ENCODE measurements at places on chromosomes 11 and 22.

DNA sequence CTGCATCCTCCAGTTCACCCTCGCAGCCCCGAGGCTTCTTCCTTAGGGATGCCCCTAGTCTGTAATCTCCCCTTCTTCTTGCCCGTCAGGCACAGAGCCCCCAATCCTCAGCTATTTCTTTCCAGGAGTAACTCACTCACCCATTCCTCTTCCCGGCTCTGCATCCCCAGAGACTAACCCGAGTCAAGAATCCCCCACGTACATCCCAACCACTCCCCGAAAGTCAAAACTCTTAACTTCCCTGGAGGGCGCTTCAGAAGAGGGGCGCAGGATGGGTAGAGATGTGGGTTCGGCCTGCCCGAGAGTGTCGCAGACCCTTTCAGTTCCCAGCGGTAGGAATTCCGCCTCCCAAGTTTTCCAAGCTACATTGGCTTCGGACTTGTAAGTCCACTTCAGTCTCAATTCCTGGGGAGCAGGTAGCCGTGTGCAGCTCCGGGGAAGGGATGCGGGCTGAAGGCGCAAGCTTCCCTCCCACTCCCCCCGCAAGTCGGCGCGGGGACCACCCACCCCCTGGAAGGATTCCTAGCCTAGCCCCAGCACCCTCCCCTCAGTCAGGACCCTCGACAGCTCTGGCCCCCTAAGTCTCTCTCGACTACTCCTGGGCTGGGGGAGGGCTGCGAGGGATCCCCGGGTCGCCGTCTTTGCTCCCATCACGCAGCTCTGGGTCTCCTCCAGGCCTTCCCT, 871 bp downstream of the BDNF start:
- no peak for DNase-seq

DNA sequence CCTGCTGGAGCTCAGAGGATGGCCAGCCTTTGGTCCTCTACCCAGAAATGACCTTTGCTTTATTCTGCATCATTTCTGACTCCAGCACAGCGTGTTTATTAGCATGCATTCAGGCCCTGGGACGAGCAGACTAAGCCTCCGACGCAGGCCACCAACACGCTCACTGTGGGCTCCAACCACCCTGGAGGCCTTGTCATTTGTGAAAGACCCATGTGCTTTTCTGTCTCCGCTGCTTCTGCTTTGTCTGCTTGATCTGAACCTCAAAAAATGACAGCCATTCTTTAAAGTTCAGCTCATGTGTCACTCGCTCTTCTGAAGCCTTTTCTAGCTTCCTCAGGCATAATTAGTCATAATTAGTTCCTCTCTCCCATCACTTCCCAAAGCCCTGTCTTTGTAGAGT, 109.1 kb upstream of the TIMP3 start:
- DNase-seq, result no peak

DNA sequence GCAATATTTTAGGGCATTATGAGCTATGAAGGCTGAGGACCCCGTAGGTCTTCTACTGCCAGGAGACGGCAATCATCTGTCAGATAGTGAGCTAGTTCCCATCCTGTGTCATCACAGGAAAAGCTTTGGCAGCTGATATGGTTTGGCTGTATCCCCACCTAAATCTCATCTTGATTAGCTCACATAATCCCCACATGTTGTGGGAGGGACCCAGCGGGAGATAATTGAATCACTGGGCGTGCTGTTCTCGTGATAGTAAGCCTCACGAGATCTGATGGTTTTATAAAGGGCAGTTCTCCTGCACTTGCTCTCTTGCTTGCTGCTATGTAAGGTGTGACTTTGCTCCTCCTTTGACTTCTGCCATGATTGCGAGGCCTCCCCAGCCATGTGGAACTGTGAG, 18.1 kb downstream of the CSRP3 start:
- no peak for DNase-seq

DNA sequence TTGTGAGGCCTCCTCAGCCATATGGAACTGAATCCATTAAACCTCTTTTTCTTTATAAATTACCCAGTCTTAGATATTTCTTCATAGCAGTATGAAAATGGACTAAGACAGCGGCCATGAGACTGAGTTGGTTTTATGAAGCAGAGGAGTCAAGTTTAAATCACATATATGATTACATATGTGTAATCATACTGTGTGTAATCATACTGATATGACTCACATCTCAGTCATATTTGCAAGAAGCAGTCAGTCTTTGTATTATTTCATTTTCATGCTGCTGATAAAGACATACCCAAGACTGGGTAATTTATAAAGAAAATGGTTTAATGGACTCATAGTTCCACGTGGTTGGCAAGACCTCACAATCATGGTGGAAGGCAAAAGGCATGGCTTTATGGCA, 89.8 kb downstream of the SYT9 start:
- DNase-seq, result no peak

- DNase-seq, result no peak
Measured at GRCh38 chr11:36002196-36002595, 58.3 kb downstream of the LDLRAD3 start.

DNA sequence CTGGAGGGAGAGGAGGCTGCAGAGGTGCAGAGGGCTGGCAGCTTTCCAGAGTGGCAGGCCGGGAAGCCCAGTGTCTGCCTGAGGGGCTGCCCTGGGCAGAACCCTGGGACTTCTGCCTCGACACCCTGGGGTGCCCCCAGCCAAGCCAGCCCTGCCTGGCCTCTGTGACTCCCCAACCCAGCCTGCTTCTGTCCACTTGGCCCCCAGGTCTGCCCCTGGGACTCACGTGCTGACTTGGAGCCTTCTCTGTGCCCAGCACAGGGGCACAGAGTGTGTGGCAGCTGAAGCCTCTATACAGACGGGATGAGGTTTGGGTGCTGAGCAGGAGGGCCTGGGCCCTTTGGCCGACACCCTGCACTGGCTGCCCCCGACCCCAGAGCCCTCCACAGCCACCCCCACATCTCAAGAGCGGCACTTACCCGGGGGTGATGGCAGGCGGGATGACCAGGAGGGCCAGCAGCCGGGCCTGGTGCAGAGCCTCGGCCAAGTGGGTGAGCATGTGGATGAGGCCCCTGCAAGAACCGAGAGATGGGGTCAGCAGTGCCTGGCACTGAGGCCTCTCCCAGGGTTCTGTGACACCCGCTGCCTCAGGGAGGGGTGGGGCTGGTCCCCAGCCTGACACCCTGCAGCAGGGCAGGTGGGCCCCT, 17.5 kb downstream of the CHID1 start:
- no peak for DNase-seq

DNA sequence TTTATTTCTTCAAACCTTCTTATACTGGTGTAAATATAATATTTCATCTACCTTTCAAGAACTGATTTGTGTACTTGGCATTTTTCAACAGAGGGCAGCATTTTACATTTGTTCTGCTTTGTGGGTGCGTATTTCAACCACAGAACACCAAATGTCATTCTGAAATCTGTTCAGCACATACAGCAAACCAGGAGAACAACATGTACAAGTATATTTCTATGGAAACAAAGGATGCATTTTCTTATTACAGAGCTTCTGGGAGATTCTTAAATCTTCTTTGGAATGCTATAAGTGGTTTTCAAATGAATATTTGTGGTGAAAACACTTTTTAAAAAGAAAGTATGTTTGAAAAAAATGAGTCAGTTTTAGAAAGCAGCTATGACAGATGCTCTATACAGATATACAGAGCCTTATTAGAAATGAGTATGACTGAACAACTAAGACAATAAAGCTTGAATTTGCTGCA, 946.0 kb downstream of the FAM181B start:
- DNase-seq, result peak; percentile 50

All from NB4 (cell line).